ENCODE measurements at places on chromosomes 12 and 14. TPM values are rescaled to one million over a fixed set of nuclear protein-coding genes. Genes with fewer than 3 reads are reported as not detected.

The ADAM21 gene
- total RNA-seq, result 3.4 TPM

The FOXG1 gene
- 0.24 TPM for total RNA-seq

The YARS2 gene
- 14.9 TPM for total RNA-seq

The KCNMB4 gene
- total RNA-seq, result 7.9 TPM
